Cortex of kidney (tissue), 1 donor: ENCODE measurements at places on chromosomes 13 and 19.

DNA sequence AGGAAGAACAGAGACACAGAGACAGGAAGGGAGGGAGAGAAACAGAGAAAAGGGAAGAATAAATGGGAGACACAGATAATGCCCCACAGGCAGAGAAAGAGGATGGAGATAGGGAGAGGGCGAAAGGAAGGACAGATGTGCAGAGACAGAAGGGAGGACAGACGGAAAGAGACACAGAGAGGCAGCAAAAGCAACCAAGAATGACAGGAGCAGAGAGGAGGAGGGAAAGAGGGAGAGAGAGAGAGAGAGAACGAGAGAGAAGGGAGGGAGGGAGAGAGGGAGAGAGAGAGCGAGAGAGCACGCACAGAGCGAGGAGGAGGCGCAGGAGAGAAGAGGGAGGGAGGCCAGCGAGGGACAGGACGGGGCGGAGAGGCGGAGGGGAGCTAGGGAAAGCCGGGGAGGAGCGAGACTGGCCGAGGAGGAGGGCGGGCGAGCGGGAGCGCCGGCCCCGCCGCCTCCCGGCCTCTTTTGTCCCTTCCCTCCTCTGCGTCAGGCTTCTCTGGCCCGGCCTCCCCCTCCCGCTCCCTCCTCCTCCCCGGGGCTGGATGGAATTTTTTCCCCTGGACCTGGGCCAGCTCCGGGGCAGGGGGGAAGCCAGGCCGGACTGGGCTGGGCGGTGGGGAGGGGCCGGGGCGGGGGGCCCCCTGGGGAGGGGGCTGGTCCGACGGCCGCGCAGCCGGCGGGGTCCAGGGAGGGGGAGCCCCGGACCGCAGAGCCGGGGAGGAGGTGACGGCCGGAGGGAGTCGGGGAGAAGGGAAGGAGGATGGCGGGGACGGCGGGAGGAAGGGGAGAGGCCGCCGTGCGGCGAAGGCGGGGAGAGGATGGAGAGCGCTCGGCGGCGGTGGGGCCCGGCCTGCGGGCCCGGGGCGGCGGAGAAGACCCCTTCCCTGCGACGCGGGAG lies 4.2 kb upstream of the SPACA6 start:
- no peak for DNase-seq

DNA sequence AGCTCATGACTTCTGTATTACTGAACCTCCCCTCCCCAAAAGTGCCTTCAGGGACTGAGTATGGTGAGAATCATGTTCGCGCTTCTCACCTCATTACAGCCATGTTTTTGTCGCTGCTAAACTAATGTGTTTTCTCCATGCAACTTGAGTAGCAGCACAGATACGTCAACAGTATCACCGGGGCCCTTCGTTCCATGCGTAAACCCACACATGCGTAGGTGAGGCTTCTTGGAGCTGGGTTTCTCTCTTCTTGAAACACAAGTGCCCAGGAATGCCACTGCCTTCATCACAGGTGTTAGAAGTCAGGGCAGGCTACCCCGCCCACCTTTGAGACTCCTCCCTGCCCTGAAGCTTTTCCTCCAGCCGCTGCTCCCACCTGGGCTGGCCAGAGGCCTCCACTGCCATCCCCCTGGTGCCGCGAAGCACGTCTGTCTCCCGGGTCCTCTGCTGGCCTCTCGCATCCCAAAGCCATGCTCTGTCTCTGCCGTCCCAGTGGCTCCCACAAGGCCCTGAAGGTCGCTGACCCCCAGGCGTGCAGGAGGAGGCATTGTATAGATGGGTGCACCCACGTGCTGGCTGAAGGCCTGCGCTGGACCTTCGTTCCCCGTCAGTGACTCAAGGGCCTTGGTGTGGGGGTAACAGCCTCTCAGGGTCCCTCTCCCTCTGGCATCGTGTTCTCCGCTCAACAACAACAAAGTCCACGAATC lies 135.3 kb upstream of the MCF2L start:
- DNase-seq: no peak

GRCh38 chr13:110387451-110388107 lies 80.5 kb downstream of the COL4A2 start:
- DNase-seq: no peak

- DNase-seq: no peak
Measured at GRCh38 chr13:74204602-74205312, 70.6 kb upstream of the KLF12 start.

DNA sequence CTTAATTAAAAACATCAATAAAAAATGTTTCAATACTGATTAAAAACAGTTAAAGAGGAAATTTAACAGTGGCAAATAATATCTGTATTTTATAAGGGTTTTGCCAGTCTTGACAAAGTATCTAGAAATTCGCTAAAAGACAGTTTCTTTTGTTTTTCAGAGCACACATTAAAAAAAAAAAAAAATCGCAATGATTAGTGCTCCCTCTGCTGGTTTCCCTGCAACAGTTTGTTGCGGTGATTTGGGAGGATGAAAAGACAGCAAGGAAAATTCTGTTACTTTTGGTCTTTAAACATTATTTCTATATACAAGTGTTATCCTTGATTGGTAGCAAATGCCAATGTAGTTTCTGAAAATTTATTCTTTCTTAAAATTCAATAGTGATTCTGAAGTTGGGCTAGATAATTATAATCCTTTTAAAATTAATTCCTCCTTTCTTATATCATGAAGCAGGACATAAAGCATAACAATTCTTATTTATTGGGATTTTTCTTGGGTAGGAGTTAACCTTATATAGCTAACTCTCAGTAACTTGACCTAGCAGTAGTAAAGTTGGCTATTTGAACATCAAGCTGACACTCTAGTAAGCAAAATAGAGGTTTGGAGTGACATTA lies 23.1 kb upstream of the SPRY2 start:
- no peak for DNase-seq

DNA sequence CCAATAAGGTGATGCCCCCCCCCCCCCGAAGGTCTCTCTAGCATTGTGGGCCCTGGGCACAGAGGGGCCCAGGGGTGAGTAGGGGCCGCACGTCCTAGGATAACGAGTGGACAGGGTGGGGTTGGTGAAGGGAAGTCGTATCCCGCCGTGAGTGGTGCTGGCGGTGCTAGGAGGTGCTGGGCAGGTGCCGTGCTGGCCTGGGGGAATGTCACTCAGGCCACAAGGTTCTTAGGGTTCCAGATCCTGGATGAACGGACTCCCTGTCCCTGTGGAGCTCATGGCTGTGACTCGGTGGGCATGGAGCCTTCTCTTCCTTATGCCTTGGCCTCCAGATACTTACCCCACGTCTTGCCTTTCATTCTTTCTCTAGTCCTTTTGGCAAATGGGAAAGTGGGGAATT lies 157.4 kb upstream of the SOX1 start:
- DNase-seq: no peak

- no peak for DNase-seq
Measured at GRCh38 chr13:77508959-77509620, 26.4 kb upstream of the SCEL start.

- DNase-seq: no peak
Measured at GRCh38 chr13:109344552-109345157, 441.7 kb downstream of the IRS2 start.

DNA sequence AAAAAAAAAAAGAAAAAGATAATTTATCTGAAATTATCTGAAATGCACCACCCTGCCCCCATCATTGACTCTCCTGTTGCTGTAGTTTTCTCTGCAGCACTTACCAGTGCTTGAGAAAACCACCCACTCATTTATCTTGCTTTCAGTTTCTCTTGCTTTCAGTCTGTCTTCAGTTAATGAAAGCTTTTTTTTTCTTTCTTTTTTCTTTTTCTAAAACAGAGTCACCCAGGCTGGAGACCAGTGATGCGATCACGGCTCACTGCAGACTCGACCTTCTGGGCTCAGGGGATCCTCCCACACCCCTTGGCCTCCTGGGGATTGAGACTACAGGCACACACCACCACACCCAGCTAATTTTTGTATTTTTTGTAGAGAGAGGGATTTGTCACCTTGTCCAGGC lies 4.3 kb upstream of the ACP5 start:
- no peak for DNase-seq

- DNase-seq: no peak
Measured at GRCh38 chr13:113337976-113338375, 26.0 kb downstream of the GRTP1 start.

DNA sequence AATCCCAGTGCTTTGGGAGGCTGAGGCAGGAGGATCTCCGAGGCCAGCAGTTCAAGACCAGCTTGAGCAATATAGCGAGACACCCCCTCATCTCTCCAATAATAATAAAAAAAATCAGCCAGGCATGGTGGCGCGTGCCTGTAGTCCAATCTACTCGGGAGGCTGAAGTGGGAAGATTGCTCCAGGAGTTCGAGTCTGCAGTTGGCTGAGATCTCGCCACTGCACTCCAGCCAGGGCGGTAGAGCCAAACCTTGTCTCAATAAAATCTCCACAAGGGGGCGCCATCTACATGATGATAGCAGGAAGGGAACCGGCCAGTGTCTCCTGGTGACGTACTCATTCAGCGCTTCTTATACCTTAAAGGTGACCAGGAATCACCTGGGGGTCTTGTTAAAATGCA lies 13.6 kb upstream of the C5AR1 start:
- no peak for DNase-seq

DNA sequence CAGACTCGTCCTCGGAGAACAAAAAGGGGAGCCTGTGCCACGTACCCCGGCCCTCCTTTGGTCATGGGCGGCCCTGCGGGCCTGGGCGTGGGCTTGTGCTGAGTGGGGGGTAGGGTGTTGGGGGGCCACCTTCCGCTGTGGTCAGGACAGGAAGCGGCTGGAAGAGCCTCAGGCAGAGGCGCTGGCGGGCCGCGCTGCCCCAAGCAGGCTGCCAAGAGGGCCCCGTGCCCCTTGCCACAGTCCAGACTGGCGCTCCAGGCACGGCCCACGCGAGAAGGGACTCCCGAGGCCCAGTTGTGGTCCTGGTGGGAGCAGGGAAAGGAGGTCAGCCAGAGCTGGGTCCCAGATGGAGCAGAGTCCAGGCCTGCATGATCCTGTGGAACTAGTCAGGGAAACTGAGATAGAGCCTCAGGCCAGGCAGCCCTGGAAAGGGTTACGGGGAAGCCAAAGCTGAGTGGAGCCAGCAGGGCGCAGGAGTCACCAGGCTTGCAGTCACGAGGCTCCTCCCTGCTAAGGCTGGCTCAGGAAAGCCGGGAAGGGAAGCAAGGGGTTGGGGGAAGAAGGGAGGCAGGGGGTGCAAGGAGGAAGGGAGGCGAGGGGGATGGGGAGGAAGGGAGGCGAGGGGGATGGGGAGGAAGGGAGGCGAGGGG lies 135.0 kb downstream of the CRYL1 start:
- DNase-seq: no peak

DNA sequence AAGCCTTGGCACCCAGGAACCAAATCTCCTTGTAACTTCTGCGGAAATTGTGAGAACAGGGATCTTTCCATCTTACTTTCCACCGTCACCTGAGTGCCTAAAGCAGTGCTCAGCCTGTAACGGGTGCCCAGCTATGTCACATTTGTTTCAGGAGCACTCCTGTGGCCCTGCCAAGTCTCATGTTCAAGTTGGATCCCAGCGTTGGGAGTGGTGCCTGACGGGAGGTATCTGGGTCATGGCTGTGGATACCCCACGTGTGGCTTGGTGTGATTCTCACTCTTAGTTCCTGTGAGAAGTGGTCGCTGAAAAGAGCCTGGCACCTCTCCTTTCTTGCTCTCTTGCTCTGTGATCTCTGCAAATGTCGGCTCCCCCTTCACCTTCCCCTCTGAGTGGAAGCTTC lies 114.9 kb downstream of the UQCRFS1 start:
- no peak for DNase-seq

DNA sequence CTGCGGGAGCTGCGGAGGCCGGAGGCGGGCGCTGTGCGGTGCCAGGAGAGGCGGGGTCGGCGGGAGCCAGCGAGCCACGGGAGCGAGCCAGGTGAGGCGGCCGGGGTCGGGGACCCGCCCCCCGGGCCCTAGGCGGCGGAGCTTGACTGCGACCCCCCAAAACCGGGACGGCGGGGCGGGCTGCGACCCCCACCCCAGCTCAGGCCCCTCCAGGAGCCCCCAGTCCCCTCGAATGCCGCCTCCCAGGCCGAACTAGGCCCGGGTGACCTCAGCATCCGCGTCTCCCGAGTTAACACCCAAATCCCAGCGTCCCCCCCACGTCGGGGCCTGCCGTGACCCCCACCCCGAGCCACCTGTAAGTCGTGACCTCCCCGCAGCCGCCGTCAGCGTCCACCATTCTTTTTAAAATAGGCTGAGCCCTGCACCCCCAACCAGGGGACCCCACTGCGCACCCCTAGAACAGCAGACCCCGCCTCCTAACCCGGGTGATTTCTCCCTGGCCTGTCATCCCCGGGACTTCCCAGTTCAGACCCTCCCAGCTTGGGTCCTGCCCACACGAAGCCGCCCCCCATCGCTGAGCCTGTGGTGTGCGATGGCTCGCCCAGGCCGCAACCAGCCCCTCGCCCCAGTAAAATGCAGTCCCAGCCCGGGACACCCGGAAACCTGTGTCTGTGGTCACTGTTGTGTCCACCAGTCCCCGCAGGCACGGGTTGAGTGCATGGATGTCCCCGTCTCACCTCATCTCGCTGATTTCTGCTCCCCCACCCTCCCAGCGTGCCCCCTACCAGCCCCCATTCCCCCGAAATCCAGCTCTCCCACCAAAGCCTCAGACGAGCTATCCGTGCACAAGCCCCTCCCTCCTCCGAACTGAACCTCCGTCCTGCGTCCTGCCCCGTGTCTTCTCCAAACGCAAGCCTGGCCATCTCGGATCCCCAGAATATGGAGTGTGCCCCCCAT lies 551 bp downstream of the FZR1 start:
- no peak for DNase-seq

DNA sequence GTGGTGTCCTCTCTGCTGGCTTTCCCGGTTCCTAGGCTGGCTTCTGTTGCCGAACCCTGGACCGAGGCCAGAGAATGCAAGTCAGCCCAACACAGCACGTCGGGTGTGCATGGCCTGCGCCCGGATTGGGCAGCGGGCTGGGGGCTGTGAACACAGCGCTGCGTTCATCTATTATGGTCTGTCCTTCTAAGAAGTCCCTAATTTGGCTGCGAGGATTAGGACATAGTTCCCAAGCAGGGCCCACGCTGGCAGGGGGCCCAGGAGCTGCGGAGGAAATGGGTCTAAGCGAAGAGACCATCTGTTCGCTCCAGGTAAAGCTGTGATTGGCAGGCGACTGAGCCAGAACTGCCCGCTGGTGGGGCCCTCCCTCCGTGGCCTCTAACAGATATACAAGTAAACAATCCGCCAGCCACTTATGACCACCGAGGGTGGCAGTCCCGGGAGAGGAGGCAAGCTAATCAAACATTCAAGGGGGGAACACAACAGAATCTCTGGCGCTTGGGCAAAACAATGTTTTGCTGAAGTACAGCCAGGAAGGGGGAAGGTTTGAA lies 6.0 kb downstream of the SYCE2 start:
- DNase-seq: no peak

DNA sequence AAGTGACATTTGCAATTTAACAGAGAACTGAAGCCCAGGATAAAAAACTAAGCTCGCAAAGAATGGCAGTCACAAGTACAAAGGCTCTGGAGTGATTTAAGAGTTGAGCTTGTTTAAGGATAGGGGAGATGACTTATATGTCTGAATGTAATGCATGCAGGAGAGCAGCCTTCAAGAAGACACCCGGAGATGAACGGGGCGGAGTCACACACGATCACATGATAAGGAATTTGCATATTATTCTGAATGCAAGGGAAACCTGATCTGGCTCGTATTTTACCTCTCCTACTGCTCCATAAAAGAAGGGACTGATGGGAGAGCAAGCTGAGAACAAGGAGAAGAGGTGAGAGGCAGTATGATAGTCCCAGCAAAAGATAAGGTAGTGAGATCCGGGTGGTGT lies 12.9 kb downstream of the TBC1D4 start:
- DNase-seq: no peak

GRCh38 chr13:111330066-111330610 lies 9.7 kb downstream of the TEX29 start:
- DNase-seq: no peak
